Activated T-helper 17 cell treated with anti-CD3 and anti-CD28 coated beads, Interleukin-2, amount 50 U/mL, for 72 hours (primary cell): ENCODE measurements at places on chromosomes 4 and X.

GRCh38 chr4:107709916-107710315 is 10.1 kb downstream of the PAPSS1 start:
- ATAC-seq: peak; percentile 76

DNA sequence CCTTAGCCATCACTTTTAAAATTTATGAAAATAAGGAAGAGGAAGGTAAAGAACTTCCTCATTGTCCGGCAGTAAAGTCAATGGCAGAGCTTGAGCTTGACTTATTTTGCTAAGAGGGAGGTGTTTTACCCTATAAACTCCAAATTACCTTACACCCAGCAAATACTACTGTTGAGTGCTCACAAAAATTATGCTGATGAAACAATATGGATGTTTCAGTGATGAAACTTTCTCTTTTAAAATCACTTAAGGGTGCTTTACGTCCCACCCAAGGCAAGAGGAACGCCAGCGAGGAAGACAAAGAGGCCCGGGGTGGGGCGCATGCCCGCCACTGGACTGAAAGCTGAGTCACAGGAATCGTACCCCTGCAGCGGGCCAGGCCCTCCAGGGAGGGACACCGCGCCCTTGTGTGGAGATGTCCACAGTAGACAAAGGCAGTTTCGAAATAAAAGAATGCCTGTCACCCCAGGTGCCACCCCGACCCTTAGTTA is 560 bp upstream of the TMSB4X start:
- ATAC-seq: peak; percentile 54

DNA sequence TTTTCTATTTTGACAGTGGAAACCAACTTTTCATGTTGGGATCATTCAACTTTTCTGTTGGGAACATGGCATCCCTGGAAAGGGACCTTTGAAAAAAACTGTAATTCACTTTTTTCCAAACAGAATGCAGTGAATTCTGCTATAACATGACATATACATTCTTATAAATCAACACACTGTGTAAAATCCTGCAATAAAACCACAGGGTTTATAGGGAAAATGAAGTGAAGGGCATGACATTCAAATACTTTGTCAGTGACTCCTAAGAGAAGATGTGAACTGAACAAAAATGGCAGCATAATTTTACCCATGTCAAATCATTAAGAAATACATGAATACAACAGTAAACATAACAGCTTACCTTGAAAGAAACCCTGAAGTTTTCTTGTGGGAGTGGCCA is 264.5 kb upstream of the ANKRD50 start:
- ATAC-seq: no peak

DNA sequence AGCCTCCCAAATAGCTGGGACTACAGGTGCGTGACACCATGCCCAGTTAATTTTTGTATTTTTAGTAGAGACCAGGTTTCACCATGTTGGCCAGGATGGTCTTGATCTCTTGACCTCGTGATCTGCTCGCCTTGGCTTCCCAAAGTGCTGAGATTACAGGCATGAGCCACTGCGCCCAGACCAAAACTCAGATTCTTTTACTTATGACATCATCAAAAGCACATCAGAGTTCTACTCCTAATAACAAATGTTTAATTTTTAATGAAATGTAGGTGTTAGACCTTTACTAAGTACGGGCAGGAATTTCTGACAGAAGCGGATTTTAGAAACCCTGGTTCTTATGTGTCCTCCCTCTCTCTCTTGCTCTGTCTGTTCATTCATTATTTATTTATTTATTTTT is 38.5 kb upstream of the ERVMER34-1 start:
- ATAC-seq: no peak

DNA sequence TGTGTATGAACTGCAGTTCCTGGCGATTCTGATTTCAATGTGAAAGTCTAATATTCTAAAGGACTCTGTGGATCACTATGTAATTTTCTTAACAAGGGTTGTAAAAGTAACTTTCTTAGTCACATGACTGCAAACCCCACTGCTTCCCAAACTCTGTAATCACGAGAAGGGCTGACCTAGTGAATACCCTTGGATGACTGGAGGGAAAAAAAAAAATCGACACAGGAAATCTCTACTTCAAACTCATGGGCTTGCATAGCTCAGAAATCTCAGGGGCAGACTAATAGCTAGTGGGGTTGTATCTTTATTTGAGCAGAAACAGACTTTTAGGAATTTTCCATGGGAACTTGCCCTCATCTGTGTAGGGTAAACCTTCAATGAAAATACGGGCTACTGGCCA is 4.8 kb upstream of the MXRA5 start:
- ATAC-seq: no peak

DNA sequence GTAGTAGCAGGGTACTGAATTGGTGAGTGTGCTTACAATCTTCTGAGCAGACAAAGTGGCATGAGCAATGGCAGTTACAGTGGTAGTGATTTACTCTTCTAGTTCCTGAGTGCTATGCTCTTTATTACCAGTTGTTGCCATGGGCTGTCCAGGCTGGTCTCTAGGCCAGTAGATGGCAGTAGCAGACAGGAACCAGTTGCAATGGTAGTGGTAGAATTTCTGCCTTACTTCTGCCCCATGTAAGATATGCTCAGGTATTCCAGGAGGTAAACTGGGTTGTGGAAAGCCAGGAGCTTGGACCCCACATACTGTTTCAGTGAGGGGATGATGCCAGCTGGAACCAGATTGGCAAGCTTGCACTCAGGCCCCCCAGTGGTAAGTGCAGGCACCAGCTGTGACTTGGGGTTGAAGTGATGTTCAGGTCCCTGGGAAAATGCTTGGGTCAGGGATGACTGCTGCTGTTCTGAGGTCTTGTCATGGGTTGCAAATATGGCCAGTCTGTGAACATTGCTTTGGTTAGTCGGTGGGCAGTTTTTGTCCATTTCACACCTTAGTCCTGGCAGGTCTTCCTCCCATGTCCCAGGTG is 63.0 kb upstream of the ZXDB start:
- ATAC-seq: peak; percentile 54

DNA sequence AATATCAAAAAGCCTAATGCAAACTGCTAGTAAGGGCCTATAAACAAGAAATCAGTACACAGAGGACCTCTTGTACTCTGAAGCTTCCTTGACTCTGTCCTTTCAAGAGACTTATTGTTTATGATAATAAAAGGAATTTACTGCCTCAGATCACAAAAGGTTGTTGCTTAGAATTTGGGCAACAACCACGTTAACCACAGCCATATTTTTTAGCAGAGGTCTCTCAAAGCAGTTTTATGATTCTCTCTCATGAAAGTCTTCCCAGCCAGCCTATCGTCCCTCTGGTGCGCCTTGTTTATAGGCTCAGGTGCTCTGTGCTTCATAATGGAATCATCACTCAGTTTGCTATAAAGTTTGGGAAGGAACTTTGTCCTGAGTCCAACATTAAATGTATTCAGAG is 270.6 kb downstream of the RCHY1 start:
- no peak for ATAC-seq

DNA sequence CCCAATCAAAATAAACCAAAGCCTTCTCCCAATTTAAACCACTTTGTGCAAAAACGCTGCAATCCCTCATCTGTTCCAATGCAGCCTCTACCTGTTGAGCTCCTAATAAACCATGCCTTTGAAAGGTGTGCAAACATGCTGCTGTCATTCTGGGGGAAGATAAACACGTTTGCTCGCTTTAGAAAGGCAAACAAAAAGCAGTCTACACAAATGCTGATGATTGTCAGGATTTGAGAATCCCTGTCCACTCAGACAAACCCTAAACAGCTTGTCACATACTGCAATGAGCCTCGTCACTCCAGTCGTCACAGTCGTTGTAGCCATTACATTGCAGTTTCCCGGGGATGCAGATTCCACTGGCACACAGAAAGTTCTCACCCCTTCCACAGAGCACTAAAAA is 145.2 kb downstream of the CORIN start:
- no peak for ATAC-seq
